ENCODE measurements at places on chromosomes 7 and 10.

- no peak for DNase-seq
Measured at GRCh38 chr7:108109221-108109908, 20.8 kb downstream of the LAMB4 start.

DNA sequence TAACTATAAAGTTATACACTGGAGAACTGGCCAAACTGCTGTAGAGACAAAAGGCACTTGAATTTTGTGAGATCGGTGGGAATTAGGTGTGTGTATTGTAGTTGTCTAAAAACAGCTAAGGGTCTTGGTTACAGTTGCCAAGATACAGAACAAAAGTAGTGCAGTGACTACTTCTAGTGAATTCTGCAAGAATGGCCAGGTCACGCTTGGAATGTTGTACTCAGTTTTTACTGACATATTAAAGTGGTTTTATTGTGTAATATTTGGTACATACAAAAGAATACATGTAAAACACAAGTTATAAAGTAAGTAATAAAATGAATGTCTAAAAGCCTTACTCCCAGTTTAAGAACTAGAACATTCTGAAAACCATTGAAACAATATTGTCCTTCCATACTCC lies 42.4 kb downstream of the PRPF18 start:
- peak; percentile 11 for DNase-seq

GRCh38 chr10:119375574-119376272 lies 166.8 kb downstream of the RGS10 start:
- DNase-seq: no peak

DNA sequence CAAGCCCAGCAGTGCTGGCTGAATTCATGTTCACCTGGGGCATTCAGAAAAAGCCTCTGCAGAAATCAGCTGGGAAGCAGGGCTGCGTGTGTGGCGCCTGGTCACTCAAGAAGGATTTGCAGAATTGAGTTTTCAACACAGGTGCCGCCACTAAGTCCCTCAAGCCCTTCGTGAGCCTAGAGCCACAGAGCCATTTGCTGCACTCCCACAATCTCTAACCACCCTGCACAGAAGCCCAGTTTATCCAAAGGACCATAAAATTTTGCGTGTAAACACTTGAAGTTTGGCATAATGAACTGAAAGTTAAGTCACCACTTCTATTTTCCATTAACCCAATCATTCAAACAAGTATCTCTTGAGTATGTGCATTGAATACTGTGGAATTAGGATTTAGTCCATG lies 136.2 kb downstream of the DIP2C start:
- DNase-seq: no peak

DNA sequence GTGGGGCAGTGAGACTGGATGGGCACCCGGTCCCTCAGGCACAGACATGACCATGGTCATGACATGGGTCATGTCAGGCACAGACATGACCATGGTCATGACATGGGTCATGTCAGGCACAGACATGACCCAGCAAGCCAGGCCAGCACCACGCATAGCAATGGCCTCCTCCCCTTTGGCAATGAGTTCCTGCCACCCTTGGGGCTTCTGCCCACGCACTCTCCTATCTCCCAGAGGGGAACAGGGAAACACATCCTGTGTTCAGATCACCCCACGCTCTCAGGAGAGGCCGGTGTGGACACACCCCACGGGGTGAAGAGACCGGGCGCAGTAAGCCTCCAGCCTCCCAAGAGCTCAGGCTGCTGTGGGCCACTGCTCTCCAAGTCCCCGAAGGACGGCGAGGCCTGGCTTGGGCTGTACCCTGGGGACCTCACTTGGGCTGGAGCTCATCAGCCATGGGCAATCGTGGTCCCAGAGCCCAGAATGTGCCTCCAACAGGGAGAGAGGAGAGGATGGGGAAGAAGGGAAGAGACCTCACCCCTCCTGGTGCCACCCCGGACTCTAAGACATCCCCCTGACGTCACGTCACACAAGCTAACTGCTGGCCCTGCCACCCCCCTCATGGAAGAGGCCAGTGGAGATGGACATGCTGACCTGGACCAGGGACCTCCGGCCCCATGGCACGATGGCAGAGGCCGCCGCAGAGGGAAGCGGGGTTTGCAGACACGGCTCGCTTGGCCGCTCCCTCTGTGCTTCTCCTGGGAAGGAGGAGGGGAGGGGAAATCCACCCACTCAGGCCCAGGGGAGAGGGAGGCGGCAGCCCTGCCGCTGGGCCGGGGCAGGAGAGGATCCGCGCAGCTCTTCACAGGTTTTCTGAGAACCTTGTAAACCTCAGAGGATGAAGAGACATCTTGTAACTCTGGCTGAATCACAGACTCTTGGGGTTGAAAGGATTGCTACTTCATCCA lies 269.6 kb downstream of the ELFN1 start:
- no peak for DNase-seq

- DNase-seq: no peak
Measured at GRCh38 chr7:7816084-7816483, 97.7 kb upstream of the RPA3 start.

- no peak for DNase-seq
Measured at GRCh38 chr10:33524041-33524440, 189.6 kb upstream of the NRP1 start.

- no peak for DNase-seq
Measured at GRCh38 chr7:149729983-149730801, 43.2 kb downstream of the ZNF467 start.

DNA sequence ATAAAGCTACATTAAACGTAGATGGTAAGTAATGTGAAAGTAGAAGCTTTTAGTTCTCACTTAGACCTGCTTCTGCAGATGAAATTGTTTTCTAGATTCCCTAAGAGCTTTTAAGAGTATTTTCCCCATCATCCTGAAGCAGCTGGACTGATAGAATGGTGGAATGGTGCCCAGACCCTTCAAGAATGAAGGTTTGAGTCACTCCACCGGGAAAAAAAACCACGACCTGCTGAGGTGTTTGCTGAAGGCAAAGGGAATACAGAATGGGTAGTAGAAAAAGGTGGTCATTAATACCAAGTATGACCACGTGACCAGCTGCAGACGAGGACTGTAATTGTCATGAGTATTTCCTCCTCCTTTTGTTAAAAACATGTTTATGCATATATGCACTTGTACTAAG lies 79.2 kb upstream of the PTPRZ1 start:
- no peak for DNase-seq

GRCh38 chr10:24456322-24456721 lies 247.4 kb downstream of the KIAA1217 start:
- DNase-seq: peak; percentile 94

- no peak for DNase-seq
Measured at GRCh38 chr7:52695973-52696595, 339.3 kb upstream of the POM121L12 start.

GRCh38 chr10:80264081-80265056 lies 25.1 kb downstream of the MAT1A start:
- no peak for DNase-seq

DNA sequence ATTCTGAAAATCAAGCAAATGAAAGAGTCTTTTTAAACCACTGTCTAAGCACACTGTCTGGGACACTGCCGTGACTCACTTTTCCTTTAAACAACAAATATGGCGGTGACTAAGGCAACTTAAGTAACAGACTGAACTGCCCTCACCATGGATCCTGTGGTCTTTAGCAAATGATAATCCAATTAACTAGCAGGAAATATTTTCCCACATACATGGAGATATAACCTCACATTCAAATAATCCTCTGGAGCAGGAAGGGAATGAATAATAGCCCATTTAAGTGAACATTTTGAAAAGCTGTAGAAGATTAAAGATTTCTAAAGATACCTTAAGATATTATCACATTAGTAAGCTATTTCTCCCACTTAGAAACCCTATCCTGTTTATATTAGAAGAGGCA lies 40.3 kb upstream of the LRRC17 start:
- DNase-seq: peak; percentile 96

DNA sequence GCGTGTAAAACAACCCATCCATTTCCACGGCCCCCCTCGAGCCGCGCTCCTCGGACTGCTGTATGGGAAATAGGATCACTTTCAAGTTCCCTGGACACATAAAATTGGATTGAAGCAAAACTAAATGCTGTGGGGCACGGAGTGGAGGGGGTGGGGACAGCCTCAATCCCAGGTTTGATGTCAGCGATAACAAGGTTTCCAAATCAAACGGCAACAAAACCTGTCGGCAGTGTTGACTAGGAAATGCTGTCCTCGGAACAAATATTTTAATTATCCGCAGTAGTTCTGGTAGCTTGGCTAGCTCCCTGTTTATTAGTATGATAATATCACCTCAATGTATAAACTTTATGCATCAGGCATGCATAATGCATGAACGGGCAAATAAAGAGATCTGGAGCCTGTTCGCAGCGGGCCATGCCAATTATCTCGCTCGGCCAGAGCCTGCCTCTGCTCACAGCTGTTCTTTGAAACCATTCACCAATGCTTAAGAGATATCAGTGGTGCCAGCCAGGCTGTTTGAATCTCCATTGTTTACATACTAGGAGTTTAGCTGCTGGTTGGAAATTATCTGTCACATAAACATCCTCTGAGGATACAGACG lies 161.1 kb downstream of the PAXIP1 start:
- no peak for DNase-seq

- DNase-seq: peak; percentile 55
Measured at GRCh38 chr10:35378541-35379210, 42.4 kb downstream of the CCNY start.

DNA sequence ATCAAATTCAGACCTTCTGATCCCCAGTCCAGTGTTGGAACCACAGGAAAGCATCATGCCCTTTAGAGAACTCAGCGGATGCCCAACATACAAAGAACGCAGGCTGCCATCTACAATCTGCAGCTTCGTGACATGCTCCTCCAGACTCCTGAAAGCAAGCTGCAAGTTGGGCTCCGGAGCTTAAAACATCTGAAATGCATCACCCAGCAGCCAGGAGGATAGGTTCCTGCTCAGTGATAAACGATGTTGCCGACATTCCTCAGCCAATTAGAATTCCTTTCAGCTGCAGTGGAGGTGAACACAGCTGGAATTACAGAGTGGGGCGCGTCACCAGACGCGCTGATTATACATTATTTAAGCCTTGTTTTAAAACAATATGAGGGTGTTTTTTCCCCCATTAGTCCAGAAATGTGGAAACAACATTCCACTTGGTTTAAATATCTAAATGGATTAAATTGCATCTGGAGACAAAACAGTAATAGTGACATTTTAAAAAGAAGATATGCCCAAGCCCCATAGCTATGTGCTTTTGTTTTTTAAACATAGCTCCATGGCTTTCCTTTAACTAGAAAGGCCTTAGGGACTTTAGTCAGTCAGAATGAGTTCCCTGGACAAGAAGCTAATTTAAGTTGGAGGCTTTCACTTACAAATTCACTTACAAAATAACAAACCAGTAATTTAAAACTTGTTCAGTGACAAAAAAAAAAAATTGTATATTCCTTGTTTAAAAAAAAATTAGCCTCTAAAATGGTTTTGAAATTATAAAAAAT lies 6.3 kb downstream of the SMURF1 start:
- DNase-seq: peak; percentile 90

DNA sequence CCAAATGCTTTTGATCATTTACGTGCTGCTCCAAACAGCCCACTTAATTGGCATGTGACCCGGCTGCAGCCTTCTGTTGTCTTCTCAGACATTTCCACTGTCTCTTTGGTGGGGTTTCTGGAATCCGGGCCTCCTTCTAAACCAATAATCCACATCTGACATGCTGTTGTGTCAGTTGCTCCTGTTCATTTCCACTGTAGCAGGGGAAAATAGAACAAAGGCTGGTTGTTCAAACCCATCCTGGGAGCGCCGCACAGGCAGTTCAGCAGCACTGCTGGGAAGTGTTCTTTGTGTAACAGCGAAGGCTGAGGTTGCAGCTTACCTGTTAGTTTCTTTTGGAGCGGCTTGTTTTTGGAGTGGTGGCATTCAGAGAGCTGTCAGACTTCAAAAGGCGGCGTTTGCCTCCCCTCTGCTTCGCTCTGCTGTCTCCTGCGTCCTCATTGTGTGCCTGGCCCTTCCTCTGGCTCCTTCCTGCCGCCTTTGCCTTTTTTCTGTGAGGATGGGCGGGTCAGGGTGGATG lies 149.4 kb downstream of the SNX10 start:
- no peak for DNase-seq

GRCh38 chr10:97770255-97770654 lies 1.5 kb downstream of the SFRP5 start:
- DNase-seq: no peak

DNA sequence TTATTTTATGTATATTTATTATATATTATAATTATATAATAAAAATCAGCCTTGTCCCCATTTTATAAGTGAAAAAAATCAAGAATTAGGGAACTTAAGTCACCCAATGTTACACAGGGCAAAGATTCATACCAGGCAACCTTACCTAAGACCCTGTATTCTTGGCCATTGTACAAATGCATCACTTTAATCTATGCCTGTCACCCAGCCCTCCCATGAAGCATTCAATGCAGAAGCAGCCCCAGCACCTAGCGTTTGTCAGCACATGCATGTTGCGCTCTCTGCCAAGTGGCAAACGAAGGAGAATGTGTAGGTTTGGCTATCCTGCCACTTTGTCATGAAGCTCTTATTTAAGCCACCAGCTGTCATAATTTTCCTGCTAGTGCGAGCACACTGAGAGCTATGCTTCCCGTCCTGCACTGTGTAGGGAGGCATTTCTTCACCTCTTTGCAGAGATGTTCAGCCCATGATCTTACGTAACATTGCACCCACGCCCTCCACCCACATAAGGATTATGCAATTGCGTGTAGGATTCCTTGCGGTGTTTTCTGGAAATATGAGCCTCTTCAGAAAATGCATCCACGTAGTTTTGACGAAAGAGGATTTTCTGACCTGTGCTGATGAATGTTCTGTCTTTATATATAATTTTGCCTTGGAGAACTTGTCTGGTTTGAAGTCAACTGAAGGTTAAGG lies 7.7 kb upstream of the COBL start:
- no peak for DNase-seq

DNA sequence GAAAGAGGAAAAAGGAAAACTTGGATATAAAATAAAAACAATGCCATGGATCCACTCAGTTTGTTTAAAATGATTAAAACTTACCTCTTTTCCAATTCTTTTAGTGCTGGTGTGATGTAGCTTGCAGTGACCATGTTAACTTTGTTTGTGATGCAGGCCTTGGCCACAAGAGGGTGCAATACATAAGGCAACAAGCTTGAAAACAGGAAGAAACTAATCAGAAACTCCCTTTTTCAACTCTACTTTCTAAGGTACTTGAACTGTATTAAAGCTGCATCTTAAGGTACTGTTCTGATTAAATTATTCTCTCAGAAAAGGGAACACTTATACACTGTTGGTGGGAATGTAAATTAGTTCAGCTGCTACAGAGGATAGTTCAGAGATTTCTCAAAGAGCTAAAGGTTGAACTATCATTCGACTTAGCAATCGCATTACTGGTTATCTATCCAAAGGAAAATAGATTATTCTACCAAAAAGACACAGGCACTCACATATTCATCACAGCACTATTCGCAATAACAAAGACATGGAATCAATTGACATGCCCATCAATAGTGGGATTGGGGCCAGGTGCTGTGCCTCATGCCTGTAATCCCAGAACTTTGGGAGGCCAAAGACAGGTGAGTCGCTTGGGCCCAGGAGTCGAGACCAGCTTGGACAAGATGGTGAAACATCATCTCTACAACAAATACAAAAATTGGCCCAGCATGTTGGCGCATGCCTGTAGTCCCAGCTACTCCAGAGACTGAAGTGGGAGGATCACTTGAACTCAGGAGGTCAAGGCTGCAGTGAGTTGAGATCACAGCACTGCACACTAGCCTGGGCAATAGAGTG lies 50.9 kb downstream of the AASS start:
- peak; percentile 67 for DNase-seq

GRCh38 chr10:13634207-13634606 lies 47.4 kb downstream of the PRPF18 start:
- DNase-seq: peak; percentile 19
